Kidney epithelial cell (primary cell): ENCODE measurements at places on chromosomes 5 and 9.

DNA sequence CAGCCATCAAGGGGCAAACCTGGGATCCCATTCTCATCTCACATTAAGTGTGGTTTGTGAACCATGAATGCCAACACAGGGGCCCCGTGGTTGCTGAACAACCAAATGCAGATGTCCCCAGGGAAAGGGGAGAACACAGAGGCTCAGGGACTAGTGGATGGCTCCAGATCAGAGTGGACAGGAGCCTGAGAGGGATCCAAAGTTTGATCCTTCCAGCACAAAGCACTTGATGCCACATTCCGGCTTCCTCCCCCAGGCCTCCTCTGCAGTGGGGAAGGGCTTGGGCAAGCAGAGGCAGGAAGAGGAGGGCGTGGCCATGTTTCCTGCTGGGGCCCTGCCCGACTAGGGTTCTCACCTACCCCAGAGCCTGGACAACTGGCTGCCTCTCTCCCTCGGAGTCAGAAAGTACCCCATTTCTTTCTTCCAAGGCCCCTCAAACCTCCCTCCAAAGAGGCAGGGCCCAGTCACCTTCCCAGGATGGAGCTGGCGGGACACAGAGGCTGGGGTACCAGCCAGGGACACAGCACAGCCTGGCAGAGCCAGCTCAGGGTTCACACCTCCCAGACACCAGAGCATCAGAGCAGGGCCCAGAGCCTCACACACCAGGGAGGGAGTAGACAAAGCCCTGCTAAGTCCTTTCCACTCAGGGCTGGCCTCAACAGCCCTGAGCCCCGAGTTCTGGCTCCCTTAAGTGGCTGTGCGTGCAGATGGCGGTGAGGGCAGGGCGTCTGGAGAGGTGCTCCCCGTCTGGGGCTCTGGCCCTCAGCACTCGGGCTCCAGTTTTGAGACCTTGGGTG is 4.3 kb upstream of the RNF44 start:
- DNase-seq: no peak

DNA sequence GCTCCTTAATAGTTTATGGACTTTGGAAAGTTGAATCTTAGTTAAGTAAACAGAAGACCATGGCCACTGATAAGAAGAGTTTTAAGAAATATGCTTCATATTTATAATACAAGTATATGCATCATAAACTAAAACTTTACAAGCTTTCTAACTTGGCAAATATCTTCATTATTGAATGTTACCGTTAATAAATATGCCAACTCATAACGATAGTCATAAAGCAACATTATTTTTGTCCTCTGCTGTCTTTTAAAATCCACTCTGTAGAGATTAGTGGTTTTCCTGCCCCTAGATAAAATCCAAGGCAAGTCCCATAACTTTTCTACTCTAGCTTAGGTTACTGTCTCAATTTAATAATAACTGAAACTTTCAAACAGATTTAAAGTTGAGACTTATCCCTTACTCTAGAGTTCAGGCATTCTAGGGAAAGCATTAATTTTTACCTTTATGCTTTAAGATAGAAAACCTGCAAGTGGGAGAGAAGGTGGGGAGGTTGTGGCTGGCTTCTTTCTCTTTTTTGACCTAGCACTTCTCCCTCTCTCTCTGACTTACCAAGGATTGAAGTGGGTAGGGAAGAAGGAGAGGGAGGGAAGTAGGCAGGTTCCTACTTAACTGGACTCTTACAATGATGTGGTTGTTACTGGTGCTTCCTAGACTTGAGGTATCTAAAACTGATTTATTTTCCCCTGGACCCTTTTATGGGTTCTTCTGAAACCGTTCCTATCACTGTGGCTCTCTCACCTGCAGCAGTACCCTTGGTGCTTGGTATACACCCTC is 29.6 kb downstream of the RNF145 start:
- no peak for DNase-seq

- DNase-seq: no peak
Measured at GRCh38 chr5:136028782-136029742, at the start of gene TGFBI. TGFBI (plus strand) TSS chr5:136028988; CDS start chr5:136029056, 68 bp downstream.

- DNase-seq: no peak
Measured at GRCh38 chr5:90881626-90882150, 323.1 kb downstream of the ADGRV1 start.

- DNase-seq: no peak
Measured at GRCh38 chr5:54834121-54834842, 151.1 kb downstream of the ESM1 start.
